Eye (tissue), 1 donor: ENCODE measurements at places on chromosomes 2 and 18.

GRCh38 chr18:63074981-63075404, 244.6 kb downstream of the BCL2 start:
- DNase-seq = peak; percentile 87

GRCh38 chr2:25808006-25808383, 70.3 kb downstream of the ASXL2 start:
- DNase-seq = no peak

- DNase-seq = no peak
These were observed 244.6 kb upstream of the RND3 start for GRCh38 chr2:150732064-150732463.

GRCh38 chr18:71878226-71878625, 665.9 kb downstream of the CBLN2 start:
- no peak for DNase-seq

DNA sequence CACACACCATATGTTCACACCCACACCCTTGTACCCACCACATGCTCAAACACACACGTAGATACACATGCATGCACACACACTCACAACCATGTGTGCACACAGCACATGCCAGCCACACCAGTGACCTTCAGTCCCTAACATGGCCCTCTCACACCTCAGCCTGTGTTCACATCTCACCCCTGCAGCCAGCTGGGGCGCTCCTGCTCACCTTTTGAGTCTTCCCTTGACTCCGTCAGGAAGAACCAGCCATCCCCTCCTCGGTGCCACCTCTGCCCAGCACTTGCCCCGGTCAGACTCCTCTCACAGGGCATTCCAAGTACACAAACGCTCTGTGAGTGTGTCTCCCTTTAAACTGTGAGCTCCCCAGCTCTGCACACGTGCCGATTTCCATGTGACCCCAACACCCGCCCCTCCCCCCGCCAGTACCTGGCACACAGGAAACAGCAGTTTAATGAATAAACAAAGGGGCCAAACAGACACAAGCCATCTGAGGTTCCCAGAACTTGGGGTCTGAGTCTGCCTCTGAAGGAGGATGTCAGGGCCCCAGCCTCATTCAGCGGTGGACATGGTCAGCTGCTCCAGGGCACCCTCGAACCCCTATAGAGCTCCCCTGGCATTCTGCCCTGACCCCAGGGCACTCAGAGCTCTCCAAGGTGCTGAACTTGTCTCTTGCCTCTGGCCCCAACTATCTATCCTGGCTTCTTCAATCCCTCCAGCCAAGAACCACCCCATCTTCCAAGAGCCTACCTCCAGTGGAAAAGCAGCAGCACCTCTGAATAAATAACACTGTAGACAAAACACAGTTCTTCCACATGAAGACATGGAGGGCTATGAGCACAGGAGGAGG, 252.9 kb downstream of the ATAD2B start:
- DNase-seq = peak; percentile 60

DNA sequence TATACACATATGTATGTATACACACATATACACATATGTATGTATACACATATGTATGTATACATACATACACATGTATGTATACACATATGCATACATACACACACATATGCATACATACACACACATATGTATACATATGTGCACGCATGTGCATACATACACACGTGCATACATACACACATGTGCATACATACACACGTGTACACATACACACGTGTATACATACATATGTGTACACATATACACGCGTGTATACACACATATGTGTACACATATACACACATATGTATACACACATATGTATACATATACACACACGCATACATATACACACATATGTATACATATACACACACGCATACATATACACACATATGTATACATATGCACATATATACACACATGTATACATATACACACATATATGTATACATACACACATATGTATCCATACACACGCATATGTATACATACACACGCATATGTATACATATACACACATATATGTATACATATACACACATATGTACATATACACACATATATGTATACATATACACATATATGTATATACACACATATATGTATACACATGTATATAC, 21.5 kb downstream of the NABP1 start:
- no peak for DNase-seq

DNA sequence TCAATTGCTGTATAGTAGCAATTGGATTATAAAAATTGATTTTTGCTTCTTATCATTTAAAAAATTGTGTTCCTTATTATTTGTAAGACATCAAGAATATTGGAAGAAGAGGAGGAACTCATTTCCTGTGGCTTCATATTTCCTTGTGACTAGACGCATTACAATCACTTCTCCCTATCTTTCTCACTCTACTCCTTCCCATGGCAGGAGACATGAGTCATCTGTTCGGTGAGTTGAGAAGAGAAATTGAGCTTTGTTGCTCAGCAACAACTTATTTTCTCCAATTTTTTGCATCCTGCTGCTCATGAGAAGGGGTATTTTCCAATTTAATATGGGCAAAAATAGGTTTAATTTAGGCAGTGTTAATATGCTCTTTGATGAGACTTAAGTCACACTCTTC, 1783.9 kb downstream of the SUCLG1 start:
- no peak for DNase-seq

- DNase-seq = no peak
These were observed 292.7 kb upstream of the POU3F3 start for GRCh38 chr2:104561251-104561650.

DNA sequence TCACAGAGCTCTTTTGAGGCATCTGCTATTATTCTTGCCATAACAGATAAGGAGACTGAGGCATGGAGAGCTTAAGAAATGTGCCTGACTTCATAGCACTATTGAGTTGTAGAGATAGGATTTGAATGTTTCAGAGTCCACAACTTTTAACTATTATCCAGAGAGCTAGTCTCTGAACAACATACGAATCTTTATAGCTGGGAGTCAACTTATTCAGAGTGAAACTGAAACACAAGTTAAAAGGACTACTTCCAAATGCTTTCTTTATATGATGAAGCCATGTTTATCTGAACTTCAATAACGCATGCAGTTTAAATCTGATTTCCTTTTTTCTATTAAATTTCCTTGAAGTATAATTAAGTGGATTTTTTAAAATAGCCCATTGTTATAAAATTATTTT, 268.8 kb downstream of the IKZF2 start:
- no peak for DNase-seq

DNA sequence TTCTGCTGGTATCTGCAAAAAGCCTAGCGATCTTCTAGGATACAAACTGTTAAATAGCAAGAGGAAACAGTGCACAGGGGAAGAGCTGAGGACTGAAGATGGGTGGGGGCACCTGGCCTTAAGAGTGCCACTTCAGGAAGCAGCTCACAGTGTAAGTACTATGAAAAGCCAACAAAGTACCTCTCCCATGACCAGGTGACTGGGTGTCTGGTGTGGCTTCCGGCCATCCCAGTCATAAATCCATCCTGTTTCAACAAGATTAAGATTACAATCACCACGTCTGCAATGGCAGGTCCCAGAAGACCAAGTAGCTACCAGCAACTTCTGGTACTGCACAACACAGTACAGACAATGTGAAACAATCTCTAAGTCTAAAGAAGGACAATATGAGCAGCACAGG, 15.9 kb downstream of the ERFE start:
- DNase-seq = no peak

DNA sequence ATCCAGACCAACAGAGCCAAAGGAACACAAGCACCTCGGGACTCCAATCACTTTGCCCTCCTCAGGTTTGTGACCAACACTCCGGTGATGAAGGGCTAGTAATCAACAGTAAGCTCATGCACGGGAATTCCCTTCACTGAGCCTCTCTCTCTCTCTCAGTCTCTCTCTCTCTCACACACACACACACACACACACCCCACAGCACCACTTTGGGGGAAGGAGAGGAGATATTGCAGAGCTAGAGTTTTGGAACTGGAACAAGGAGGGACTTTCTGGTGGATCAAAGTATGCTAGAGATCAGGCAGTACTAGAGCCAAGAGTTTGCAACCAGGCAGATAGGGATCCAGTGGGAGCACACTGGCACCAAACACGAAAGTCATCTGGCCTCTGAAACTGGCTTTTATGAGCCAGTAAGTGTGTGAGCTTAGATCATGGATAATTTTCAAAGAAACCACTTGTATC, 98.7 kb downstream of the ANKRD44 start:
- DNase-seq = no peak

DNA sequence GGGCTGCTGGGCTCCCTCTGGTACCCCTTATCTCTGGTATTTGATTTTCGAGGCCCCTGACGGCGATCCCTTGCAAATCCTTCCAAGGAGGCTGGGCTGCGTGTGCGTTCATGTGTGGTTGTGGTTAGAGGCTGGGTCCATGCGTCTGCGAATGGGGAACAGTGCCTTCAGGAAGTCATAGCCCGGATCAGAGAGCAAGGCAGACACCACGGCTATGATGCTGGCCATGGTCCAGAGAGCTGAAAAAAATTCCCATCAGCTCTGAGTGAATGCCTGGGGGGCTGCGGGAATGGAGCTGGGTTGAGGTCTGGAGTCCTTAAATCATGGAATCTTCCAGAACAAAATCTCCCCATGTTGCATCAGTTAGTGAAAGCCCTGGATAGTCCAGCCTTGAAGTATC, 145.5 kb downstream of the ACKR3 start:
- DNase-seq = peak; percentile 70

GRCh38 chr2:206051912-206052311, 34.1 kb downstream of the INO80D start:
- DNase-seq = no peak

DNA sequence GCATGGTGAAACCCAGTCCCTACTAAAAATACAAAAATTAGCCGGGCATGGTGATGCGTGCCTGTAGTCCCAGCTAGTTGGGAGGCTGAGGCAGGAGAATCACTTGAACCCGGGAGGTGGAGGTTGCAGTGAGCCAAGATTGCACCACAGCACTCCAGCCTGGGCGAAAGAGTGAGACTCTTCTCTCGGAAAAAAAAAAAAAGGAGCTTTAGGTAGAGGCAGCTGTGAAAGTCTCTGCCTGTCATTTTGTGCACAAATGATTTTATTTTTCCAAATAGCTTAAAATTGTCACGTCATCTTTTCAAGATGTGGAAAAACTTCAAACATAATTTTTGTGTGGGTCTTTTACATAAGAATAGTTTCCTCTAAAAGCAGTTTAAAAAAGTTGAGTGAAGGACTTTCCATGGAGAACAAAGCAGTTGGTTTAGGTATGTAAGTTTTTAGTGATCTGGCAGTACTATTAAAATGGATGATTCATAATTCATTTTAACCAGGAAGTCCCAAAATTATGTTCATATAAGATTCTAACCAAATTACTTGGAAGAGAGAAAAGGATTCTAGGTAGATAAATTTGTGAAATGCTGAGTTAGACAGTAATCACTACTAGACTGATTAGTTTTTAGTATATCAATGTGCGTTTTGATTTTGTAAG, 11.5 kb downstream of the CCNYL1 start:
- no peak for DNase-seq

GRCh38 chr2:44120428-44120827, 48.2 kb upstream of the PPM1B start:
- no peak for DNase-seq

DNA sequence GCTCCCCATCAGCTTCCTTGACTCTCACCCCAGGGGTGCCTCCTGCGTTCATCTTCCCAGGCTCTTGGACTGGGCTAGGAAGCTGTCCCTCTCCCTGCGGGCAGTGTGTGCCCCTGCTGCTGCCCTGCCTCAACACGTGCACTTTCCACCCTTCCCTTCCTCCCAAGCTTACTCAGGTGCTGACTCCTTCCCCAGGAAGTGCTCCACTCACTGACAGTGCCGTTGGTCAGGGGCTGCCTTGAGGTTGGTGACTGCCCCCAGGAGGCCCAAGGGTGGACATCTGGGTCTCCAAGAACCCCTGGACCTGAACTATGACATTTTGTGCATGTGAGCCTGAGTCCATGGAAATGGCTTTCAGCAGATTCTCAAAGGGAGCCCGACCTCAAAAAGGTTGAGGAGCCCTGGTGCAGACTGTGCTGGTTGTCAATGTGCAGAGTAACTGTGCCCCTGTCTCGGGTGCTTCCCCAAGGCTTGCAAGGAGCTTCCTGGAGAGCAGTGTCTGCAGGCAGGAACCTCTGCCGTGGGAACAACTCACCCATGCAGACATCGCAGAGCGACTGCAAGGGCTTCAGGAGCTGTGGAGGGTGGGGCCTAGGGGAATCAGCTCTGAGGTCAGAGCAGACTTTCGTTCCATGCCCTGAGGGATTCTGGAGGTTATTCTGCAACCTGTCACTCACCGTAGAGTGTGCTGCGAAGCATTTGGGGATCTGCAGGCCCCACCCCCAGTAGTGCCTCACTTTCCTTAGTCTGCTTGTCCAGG, 116.5 kb upstream of the MCFD2 start:
- DNase-seq = peak; percentile 71

GRCh38 chr2:218860950-218861381, 1.4 kb downstream of the WNT6 start:
- peak; percentile 96 for DNase-seq

DNA sequence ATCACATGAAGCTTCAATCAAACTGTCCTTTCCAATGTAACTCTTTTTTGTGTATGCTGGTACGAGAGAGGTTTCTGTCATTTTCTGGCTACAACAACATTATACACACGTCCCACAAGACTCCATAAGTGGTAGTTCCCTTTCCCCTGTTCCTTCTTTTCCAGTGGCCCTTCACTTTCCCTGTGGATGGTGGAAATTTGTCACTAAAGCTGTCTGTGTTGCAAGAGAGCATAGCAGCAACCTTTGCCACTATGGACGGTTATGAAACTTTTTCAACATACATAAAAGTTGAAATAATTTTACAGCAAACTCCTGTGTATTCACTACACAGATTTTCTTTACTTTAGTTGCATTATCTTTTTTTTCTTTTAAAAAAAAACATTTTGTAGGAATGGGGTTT, 18.7 kb downstream of the DBI start:
- DNase-seq = no peak

GRCh38 chr2:42147641-42148274, 21.4 kb upstream of the EML4 start:
- DNase-seq = no peak

DNA sequence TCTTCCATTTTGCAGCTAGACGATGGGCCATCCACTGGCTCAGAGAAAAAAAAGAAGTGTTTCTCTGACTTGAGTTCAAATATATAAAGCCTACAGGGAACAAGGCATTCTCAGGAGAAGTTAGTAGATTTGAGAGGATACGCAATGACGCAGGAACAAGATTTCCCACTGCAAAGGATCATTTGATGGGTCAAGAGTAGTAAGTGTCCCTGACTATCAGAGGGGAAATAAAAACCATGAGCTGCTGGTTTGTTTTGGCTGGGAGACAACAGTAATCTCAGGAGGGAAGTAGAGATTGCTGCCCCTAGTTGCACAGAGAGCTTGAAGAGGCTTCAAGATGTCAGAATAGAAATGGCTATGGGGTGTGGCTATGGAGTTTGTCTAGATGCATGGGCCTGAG, 22.3 kb upstream of the MYO1B start:
- DNase-seq = no peak
